ENCODE measurements at places on chromosomes 5 and 9.

DNA sequence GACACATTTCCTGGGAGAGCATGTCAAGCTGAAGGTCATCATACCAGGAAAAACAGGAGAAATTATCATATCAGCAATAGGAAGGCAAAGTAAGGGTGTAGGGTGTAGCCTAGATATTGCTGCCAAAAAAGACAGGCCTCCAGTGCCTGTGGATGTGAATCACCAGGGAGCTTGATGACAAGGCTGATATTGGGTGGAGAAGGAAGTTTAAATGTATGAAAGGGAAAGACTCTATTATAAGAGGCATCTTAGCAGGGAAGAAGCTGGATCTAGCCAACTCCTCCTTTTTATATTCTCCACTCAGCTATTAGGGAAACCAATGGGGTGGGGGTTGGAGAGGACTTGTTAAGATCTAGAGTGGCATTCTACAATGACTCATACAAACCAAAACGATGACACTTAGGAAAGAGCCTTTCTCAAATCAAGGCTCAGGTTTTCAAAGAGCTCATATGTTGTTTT, 13.4 kb upstream of the TXNDC8 start:
- DNase-seq = no peak

DNA sequence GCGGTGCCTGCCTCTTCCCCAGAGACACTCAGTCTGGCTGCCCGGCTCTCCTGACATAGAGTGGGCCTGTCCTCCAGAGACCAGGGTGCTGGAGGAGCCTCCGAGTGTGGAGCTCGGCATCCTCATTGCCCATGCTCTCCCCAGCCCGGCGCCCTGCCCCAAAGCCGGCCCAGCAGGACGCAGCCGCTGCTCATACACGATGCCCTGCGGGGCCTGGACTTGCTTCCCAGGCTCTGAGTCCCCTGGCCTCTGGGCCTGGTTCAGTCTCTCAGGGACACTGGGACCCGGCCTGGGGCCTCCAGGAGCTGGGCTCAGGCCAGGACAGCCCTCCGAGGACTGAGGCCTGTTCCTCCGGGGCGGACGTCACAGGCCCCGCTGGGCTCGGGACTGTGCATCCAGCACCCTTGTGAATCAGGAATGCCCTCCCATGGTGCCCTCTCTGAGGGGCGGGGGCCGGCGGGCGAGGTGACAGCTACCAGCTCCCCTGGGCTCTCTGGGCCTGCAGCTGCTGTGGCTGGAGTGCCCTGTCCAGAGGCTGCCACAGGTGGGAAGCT, 23.2 kb downstream of the TPPP start:
- DNase-seq = no peak

DNA sequence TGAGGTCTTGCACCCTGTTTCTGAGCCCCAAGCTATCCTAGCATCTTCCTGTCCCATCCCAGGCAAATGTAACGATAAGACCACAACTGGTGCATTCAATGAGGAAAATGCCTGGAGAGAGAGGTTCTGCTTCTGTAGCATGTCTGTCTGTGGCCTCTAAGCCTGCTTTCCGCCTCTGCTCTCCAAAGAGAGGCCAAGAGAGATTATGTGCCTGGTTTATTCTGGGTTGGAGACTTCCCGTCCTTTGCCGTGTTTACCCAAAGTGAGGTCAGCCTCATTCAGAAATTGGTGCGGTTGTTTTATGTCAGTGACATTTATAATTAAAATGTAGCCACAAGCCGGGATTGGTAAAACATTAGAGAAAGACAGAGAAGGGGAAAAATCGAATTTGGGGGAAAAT, 77.8 kb downstream of the FGF1 start:
- DNase-seq = no peak

- no peak for DNase-seq
Measured at GRCh38 chr5:174314261-174314660, 268.8 kb downstream of the NSG2 start.

DNA sequence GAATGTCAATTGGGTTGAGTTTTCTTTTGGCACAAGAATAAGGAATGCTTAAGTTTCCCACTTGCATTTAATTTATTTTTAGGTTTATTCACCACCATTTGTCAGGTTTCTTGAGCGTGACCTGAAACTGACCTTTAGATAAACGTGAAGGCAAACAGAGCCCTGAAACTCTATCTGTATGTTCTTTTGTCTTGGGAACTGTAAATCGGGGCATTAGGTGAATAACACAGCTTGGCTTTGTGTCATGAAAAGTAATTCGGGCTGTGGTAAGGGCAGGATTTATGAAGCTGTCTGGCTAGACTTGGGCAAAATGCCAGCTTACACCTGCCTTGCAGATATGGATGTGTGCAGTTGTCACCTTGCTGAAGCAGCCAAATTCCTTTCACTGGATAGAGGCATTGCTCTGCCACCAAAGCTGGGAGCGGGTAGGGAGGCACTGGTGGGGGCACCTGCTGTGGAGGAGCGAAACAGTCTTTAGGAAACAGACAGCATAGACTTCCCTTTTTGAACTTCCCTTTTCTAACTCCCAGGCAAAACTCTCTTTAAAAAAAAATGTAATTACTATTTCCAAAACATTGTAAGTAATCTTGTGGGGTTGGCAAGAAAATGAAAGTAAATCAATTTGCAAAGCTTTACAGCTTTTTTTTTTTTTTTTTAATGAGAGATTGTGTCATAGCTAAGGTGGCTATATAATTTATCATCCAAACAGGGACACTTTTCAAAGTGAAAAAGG, 545.2 kb downstream of the CSNK1G3 start:
- DNase-seq = peak; percentile 44

GRCh38 chr5:68149189-68149588, 66.4 kb upstream of the PIK3R1 start:
- no peak for DNase-seq

DNA sequence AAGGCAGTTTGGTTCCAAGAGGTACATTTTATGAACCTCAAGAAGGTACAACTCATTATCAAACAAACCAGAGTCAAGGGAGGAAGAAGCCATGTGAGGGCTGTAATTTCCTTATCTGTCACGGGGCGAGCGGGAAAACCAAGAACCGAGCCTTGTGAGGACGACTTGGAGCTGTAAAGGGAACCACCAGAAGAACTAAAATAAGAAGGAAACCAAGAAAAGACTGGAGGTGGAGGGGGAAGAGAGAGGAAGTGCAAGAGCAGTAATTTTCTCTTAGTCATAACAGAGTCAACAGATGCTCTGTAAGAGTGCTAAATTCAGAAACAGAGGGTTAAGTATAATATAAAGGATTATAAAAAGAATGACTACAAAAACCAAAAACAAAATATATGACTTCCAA, 127.1 kb downstream of the DIRAS2 start:
- peak; percentile 29 for DNase-seq

DNA sequence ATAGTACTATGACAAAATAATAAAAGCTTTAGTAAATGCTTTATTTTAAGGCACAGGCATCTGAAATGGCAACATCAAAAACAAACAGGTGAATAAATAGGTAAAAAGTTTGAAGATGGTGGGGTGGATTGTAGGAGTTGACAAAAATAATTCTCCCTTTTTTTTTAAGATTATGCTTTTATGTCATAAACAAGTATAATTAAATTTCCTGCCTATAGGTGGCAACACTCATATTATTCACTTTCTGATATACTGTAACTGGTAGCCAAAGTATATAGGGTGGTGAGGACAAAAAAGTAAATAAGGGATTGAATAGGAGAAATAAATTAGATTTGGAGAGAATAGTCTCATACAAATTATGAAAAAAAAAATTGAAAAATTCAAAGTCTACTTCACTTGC, 120.0 kb upstream of the ACOT12 start:
- no peak for DNase-seq

GRCh38 chr9:93276973-93277372, 93.0 kb downstream of the WNK2 start:
- no peak for DNase-seq

Measured in putamen (tissue), 1 donor.